Forelimb muscle (tissue), 1 donor: ENCODE measurements at places on chromosomes 11 and 22.

GRCh38 chr11:36006556-36006955 is 62.7 kb downstream of the LDLRAD3 start:
- no peak for DNase-seq

- no peak for DNase-seq
Observed at GRCh38 chr11:6315811-6316425, 4.4 kb downstream of the CAVIN3 start.

DNA sequence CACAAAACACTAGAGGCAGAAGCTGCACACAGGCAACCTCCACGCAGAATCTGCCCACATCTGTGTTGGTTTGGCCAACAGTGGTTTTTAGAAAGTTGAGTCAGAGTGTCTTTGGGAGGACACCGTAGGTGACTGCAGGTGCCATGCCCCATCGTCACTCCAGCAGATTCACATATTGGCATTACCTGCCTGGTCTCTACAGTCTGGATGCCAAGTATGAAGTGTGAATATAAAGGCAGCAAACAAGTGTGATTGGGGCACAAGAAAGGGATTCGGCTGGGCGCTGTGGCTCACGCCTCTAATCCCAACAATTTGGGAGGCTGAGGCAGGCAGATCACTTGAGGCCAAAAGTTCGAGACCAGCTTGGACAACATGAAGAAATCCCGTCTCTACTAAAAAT is 11.0 kb upstream of the FXYD2 start:
- no peak for DNase-seq

- no peak for DNase-seq
Observed at GRCh38 chr11:119166368-119167076, 2.0 kb upstream of the NLRX1 start.

GRCh38 chr11:76786441-76787014 is 3.4 kb downstream of the TSKU start:
- DNase-seq = no peak

- no peak for DNase-seq
Observed at GRCh38 chr11:68904248-68904847, 657 bp downstream of the IGHMBP2 start.

DNA sequence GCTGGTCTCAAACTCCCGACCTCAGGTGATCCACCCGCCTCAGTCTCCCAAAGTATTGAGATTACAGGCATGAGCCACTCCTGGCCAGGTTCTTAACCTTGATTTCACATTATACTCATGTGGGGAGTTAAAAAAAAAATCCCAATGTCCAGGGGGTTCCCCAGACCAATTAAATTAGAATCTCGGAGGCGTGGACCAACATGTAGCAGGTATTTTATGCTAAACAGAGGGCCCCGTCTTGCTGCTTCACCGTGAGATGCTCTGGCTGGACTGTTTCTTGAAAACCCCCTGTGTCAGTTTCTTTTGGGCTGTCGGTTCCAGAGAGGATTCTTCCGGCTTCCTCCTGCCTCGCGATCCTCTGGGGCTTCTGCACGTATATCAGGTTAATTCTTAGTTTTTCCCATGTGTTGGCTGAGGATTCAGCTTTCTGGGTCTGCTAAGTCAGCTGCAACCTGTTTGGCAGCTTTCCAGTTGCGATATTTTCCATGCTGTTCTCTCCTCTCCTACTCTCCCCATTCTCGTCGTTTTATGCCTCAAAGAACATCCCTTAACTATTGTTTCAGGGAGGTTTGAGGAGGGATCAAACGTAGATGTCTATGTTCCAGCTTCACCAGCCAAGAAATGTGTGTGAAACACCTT is 50.6 kb upstream of the ACCSL start:
- DNase-seq = no peak

GRCh38 chr22:20164863-20165262 is 14.0 kb upstream of the CCDC188 start:
- DNase-seq = no peak

DNA sequence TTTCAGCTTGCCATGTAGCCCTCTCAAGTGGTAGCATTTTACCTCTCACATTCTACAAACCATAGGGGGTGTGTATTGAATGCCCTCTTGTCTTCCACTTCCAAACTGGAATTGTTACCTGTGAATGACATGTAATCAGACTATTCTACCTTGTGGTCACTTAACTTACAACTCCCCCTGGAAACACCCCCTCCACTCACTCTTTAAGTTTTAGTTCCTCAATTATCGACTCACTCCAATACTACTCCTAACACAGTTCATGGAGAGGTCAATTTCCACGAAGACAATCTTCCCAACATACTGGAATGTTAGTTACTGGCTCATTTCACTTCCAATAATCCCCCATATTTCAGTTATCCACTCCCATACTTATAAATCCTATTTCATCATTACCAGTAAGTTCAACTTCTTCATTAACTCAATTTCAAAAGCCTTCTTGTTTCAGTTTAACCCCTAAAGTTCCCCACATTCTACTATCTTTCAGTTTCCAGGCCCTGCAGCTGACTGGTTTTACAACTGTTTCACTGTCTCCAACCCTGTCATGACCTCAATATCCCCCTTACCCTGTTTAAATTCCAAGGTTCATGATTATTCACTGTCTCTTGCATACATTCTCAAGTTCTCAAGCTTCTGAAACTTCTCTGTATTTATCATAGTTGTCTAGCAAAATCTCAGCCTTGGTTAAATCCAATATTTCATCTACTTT is 92.5 kb downstream of the C11orf87 start:
- no peak for DNase-seq

DNA sequence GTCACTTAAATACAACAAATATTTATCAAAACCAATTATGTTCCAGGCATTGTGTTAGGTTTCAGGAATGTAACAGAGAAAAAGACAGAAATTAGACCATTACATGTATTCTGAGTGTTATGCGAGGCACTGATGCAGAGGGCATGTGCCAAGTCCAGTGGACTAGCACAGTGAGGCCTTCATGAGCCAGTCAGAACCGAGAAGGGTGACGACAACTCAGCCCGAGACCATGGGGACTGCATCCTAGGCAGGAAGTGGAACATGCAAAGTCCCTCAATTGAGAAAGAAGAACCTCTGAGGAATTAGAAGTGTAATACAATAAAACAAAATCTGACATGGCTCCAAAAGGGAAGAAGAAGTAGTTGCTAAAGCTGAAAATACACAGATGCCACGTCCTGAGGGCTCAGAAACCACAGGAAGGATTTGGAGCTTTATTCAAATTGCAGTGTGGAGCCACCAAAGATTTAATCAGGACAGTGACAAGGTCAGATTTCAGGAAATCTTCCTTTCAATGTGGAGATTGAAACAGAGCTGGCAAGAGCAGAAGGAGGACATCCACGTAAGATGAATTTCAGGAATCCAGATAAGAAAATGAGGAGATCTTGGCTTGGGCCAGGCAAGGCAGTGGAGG is 529.6 kb downstream of the NTM start:
- DNase-seq = no peak

GRCh38 chr11:72773291-72773690 is 20.6 kb downstream of the STARD10 start:
- DNase-seq = peak; percentile 66

DNA sequence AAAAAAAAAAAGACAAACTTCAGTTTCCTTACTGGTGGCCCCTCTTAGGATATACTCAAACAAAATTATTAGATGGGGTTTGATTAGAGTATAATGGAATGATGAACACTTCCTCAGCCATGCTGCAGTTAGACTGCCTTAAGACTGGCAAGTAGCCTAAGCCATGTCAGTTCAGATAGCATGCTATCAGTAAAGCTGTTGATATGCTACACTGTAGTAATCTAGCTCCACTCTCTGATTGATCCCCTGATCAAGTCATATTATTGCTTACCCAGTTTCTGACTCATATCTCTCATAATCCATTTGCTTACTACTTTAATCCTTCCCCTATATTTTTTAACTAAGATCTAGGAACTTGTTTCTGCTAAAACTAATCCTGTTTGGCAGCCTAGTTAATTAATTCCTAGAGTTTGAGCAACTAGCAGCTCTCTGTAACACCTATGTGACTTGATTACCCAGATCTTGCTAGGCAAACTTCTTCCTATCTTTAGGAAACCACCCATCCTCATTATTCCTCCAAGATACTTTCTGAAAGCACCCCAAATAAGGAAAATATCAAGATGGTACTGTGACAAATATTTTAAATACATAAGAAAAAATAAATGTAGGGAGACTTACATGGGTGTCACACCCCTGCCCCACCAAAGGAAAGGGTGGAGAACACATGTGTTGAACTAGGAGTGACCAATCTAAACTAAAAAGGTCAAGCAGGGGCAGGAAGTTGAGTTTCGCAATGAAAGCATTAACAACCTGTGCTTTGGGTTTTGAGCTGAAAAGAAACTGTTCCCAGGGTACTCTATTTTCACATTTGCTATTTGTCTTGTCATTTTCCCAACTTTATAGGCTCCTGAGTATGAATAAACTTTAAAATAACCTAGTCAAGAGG is 43.2 kb downstream of the PIK3C2A start:
- no peak for DNase-seq

DNA sequence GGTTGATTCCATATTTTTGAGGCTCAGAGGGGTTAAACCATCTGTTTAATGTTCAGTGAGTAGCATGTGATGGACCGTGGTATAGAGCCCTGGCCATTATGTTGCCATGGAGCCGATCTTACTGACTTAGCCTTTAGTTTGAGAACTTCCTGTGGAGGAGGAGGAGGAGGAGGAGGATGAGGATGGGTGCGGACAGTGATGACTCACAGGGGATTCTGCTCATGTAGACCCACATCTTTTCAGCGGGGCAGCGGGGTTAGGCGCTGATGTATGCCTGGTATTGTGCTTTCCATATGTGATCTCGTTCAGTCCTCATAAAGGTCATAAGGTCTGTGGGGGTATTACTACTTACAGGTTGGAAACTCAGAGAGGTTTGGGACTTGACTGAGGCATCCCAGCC is 13.9 kb downstream of the STX3 start:
- DNase-seq = no peak

DNA sequence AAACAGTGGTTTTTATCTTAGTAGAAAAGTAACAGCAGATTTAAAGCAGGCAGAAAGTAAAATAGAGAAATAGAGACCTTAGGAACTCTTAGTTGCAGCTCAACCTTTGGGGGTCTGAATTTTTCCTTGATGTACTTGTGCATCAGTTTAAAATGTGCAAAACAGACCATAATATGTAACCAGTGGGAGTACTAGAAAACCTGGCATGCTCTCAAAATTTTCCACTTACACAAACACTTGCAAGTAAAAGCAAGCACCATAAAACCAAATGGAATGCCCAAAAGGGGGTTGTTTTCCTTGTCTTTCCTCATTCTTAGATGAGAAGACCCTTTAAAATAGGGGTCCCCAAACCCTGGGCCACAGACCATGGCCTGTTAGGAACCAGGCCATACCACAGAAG is 12.9 kb upstream of the MRGPRE start:
- DNase-seq = no peak

- DNase-seq = no peak
Observed at GRCh38 chr11:113715882-113716625, 9.9 kb upstream of the TMPRSS5 start.

GRCh38 chr11:35614939-35615569 is 3.2 kb upstream of the FJX1 start:
- no peak for DNase-seq

DNA sequence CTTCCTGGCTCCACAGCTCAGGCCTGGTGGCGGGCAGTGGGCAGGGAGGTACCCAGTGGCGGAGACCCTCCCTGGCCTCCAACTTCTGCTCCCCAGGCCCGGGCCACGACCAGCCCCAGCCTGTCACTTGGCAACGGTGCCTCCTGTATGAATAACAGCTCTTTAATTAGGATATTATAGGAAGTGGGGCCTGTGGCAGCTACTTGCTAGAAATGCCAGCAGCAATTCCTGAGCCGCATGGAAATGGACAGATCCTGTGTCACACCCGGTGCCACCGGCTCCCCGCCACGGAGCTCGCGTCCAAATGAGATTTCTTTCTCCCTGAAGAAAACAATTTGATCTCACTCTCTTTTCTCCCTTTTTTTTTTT is 104.5 kb downstream of the CHST1 start:
- no peak for DNase-seq

GRCh38 chr11:102225689-102226568 is 91.4 kb upstream of the BIRC3 start:
- no peak for DNase-seq

GRCh38 chr11:36478700-36479329 is 31.3 kb downstream of the TRAF6 start:
- DNase-seq = peak; percentile 43

DNA sequence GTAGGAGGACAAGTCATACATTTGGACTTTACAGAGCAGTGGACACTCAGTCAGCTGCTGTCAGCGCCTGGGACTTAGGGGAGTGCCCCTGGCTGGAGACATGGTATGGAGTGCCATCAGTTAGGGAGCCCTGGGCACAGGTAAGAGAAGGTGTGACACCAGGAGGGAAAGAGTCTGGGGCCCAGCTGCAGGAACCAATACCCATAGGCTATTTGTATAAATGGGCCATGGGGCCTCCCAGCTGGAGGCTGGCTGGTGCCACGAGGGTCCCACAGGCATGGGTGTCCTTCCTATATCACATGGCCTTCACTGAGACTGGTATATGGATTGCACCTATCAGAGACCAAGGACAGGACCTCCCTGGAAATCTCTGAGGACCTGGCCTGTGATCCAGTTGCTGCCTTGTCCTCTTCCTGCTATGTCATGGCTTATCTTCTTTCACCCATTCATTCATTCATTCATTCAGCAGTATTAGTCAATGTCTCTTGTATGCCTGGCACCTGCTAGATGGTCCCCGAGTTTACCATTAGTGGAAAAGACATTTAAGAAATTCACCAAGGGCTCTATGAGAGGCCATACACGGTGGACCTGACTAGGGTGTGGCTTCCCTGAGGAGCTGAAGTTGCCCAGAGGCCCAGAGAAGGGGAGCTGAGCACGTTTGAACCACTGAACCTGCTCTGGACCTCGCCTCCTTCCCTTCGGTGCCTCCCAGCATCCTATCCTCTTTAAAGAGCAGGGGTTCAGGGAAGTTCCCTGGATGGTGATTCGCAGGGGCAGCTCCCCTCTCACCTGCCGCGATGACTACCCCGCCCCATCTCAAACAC is 850 bp upstream of the MIF start:
- no peak for DNase-seq

- no peak for DNase-seq
Observed at GRCh38 chr22:36221799-36222751, 17.3 kb downstream of the APOL2 start.

DNA sequence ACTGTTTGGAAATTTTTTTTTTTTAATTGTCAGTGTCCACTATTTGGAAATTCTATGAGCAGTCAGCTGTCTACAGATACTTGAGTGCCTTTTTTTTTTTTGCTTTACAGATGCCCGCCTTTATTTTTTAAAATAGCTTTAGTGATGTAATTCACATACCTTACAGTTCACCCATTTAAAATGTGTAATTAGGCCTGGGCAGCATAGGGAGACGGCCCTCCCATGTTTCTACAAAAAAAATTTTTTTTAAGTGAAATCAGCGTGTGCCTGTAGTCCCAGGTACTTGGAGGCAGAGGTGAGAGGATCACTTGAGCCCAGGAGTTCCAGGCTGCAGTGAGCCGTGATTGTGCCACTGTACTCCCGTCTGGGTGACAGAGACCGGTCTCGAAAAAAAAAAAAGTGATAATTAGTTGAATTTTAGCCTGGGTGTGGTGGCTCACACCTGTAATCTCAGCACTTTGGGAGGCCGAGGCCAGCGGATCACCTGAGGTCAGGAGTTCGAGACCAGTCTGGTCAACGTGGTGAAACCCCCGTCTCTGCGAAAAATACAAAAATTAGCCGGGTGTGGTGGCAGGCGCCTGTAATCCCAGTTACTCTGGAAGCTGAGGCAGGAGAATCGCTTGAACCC is 1.5 kb downstream of the ZNF143 start:
- no peak for DNase-seq

GRCh38 chr22:48188231-48188721 is 1425.8 kb downstream of the TBC1D22A start:
- DNase-seq = no peak

GRCh38 chr22:37419370-37419968 is 7.8 kb downstream of the ELFN2 start:
- no peak for DNase-seq

- DNase-seq = peak; percentile 36
Observed at GRCh38 chr22:28951969-28952521, 68.7 kb downstream of the ZNRF3 start.
